ENCODE measurements at places on chromosomes 2 and 18.

DNA sequence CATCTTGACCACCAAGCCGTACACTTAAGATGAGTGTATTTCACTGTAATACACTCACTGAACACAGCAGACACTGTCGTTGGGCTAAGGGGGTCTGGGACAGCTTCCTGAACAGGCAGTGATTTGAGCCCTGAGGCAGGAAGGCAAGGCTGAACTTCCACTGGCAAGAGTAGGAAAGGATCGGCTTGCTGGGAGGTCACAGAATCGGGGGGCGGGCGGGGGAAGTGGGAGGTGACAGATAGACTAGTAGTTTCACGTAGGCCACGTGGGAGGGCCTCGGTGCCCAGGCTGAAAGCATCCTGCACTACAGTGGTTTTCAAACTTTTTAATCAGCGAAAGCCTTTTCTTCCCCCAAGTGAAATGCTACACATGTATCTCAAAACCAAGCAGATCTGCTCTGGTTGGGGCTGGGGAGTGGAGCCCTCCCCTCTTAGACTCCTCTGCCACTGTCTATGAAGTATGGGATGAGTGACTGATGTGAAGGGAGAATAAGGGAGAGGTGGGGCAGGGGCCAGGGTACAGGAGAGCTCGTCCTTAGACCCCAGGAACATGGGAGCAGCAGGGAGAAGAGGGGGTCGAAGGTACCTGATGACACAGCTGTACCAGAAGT lies 8.6 kb downstream of the PARD6G start:
- no peak for DNase-seq

- DNase-seq = no peak
Observed at GRCh38 chr2:108364676-108365297, 13.0 kb upstream of the SULT1C4 start.

DNA sequence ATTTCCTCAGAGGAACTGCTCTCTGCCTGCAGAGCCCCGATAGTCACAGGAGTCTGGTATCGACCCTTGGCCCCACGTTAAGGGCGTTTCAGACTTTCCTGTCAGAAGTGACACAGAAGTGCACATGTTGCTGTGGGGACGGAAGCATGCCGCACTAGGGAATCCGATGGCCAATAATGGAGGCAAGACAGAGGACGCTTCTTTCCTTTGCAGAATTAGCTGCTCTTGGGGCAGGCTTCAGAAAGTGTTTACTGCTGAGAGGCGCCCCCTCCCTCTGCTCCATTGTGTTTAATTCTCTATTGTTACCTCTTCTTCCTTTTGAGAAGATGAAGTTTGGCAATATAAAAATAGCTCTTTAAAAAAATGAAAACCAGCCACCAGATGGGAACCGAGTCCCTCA lies 118.6 kb upstream of the EML6 start:
- no peak for DNase-seq

- DNase-seq = no peak
Observed at GRCh38 chr2:109238580-109238979, 109.6 kb downstream of the SH3RF3 start.

GRCh38 chr2:134491771-134492441 lies 226.9 kb downstream of the TMEM163 start:
- DNase-seq = no peak

GRCh38 chr2:43367012-43367782 lies 140.8 kb upstream of the ZFP36L2 start:
- DNase-seq = no peak

DNA sequence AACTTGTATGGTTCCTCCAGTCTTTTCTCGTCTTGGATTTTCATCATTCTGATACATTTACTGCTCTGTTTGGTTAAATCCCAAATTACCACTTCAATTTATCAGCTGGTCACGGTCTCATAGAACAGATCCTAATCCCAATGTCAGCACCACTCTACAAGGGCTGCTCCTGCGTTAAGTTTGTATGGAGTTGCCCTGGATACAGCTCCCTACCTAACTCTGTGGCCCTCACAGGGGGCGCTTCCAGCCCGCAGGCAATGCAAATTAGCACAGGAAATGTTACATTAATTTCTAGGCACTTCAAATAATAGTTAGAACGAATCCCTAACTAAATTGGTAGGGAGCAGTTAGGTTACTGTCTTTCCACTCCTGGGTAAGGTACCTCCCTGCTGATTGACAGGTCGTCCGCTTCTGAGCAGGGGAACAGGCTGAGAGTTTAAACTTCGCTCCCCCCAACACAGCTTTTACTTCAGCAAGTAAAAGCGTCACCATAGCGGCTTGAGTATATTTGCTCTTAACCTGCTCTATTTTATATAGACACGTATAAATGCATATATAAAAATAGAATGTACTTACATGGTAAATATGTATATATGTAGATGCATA lies 238.5 kb upstream of the FANCL start:
- no peak for DNase-seq

DNA sequence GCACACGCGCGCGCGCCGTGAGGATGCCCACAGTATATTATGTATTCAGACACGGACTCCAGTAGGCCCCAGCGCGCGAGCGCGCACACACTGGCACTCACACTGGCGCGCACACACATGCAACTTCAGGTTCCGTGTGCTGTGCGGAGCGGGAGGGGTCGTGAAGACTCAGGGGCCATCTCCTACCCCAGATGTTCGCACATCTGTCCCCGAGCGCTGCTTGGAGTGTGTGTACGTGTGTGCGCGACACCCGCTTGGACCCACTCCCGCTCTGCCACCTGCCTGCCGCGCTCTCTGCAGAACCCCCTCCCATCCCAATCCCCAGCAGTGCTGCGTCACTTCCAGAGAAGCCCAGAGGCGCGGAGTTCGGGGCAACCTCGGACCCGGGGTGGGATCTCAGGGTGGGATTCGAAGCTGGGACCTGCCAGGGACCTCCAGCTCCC lies 2.6 kb downstream of the NRP2 start:
- DNase-seq = no peak

DNA sequence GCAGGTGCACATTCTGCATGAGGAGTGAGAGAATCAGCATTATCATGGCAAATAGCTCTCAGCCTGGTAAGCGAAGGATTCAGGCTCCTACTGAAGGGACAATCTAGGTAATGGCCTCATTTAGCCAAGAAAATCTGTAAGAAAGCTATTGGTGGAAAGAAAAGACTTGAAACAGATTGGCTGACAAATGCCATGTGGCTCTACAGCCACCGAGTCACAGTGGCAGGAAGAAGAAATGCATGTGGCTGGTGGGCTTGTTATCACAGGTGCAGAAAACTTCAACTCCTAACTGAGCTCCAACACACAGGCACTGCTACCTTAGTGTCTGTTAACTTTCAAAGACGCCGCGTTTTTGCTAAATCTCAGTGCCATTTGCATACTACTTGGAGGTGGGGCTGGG lies 60.6 kb upstream of the REV1 start:
- no peak for DNase-seq

Data from T-helper 22 cell (primary cell).